ENCODE measurements at places on chromosomes 13 and 19. TPM values are rescaled to one million over a fixed set of nuclear protein-coding genes. Genes with fewer than 3 reads are reported as not detected.

ZNF606 gene
- total RNA-seq = 13.4 TPM

DNA sequence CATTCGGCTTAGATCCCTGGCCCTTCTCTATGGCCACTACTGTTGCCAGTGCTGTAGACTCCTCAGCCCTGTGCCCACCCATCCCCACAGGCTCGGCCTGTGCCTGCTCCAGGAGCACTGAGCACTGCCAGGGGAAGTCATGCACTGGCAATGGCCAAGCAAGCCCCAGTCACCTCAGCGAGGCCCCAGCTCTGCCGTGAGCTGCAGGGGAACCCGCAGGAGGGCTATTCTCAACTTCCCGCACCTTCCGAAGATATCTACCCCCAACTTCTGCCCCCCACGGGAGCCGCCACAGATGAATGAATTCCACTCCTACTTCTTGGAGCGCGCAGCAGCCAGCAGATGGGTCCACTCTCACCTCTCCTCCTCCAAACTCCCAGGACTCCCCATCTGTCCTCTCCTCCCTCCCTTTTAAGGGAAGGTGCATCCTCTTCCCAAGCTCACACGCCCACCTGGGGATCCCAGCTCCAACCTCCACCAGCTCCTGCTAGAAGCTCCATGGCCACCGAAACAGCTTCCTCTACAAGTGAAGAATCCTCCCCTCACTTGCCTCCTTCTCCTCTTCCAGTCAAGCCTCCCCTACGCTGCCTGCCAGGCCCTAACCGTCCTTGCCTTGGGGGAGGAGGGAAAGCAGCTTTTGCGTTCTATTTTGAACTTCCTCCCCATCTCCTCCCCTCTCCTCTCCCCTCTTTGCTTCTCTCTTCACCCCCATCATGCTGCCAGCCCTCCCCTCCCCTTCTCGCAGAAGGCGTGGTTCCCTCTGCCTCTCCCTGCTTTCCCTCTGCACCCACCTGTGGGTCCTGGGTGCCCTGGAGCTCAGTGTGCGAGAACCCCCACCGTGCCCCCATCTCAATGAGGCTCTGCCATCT lies 52.2 kb downstream of the PEPD start:
- H3K36me3 ChIP-seq = peaks cover 2% of the 10 kb centered on the region
- peak; percentile 20 for DNase-seq
- no peaks in the 10 kb centered on the region for H3K27me3 ChIP-seq
- no peak overlapping the region for H3K4me3 ChIP-seq
- no peak overlapping the region for H3K27ac ChIP-seq

ZNF729 gene
- total RNA-seq = not detected

DNA sequence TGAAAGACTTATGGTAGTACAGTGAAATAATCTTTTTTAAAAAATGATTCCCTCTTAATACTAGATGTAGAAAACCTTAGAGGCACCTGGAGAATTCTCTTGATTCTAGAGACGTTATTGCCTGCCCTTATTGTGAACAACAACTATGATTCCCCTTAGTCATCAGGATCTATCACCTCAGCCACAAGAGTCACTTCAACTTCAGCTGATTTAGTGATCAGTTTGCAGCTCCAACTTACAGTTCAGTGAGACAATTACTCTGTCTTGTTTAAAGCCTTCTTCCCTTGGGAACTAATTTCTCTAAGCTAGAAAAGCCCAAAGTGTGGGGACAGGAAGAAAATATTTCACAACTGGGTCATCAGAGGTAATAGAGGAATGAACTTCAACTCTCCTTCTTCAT lies 254.3 kb upstream of the SLITRK1 start:
- no peak for DNase-seq
- no peaks in the 10 kb centered on the region for H3K36me3 ChIP-seq
- no peak overlapping the region for H3K27ac ChIP-seq
- no peaks in the 10 kb centered on the region for H3K4me1 ChIP-seq
- no peak overlapping the region for H3K4me3 ChIP-seq

DNA sequence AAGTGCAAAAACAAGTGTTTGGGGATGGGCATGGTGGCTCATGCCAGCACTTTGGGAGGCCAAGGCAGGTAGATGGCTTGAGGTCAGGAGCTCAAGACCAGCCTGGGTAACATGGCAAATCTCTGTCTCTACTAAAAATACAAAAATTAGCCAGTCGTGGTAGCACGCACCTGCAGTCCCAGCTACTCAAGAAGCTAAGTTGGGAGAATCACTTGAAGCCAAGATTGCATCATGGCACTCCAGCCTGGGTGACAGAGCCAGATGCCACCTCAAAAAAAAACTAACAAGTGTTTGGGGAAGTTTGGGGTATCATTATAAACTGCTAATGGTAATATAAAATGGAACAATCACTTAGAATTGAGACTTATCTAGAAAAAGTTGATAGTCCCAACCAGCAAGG lies 24.6 kb downstream of the XPO4 start:
- no peaks in the 10 kb centered on the region for H3K27me3 ChIP-seq
- peaks cover 5% of the 10 kb centered on the region for H3K4me1 ChIP-seq
- H3K36me3 ChIP-seq = peaks cover 6% of the 10 kb centered on the region
- no peak for DNase-seq

HTR2A gene
- total RNA-seq = not detected

UNC13A gene
- 21.6 TPM for total RNA-seq

FGF9 gene
- total RNA-seq = 0.20 TPM

- H3K27ac ChIP-seq = no peak overlapping the region
- H3K4me1 ChIP-seq = no peaks in the 10 kb centered on the region
- H3K27me3 ChIP-seq = no peaks in the 10 kb centered on the region
- no peak overlapping the region for H3K4me3 ChIP-seq
- H3K36me3 ChIP-seq = no peaks in the 10 kb centered on the region
Measured at GRCh38 chr13:48656608-48657007, 2.9 kb downstream of the CYSLTR2 start.

GRCh38 chr13:33352041-33352440 lies 66.5 kb upstream of the STARD13 start:
- no peaks in the 10 kb centered on the region for H3K36me3 ChIP-seq
- no peak overlapping the region for H3K4me3 ChIP-seq
- H3K4me1 ChIP-seq = no peaks in the 10 kb centered on the region
- peaks cover 2% of the 10 kb centered on the region for H3K27me3 ChIP-seq

- no peak overlapping the region for H3K4me3 ChIP-seq
- DNase-seq = no peak
- H3K27me3 ChIP-seq = no peaks in the 10 kb centered on the region
- H3K4me1 ChIP-seq = no peaks in the 10 kb centered on the region
Measured at GRCh38 chr13:94249512-94249911, 230.0 kb downstream of the DCT start.

DNA sequence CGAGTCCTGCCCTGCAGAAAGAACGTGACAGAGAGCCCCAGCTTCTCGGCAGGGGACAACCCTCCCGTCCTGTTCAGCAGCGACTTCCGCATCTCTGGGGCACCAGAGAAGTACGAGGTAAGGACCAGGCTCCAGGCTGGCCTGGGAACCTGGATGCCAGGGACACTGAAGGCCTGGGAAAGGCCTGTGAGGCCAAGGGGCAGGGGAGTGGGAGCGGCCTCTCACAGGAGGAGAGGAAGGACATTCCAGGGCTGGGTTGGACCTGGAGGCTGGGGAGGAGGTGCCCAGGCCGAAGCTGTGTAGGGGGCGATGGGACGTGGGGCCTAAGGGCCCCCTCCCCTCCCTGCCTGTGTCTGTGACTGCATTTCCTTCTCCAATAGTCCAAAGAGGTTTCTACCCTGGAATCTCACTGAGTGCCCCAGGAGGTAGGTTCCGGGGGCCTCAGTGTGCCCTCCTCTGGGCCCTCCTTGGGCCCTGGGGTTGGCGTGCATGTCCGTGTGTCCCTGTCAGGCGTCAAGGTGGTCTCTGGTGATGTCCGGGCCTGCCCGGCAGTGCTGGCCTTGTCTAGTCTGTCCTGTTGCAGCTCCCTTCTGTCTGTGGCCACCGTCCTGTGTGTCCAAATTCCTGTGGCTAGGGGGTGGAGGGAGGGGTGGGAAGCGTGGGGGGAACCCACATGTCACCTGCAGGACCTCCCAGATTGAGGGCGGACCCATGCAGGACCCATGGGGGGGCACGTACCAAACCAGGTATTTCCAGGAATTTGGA lies 16.9 kb upstream of the CD22 start:
- DNase-seq = no peak
- no peaks in the 10 kb centered on the region for H3K4me1 ChIP-seq
- H3K4me3 ChIP-seq = no peak overlapping the region

DNA sequence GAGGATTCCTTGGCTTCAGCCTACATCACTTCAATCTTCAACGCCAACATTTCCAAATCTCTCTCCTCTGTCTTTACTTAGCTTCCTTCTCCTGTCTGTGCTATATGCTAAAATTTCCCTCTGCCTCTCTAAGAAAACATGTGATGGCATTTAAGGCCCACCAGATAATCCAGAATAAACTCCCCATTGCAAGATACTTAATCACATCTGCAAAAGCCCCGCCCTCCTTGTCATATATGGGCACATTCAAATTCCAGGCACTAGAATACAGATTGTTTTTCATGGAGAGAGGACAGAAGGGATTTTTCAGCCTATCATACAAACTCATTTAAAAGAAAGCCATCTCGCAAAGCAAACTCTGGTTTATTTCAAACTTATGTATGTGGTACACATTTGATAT lies 16.2 kb downstream of the ARGLU1 start:
- no peaks in the 10 kb centered on the region for H3K27me3 ChIP-seq
- no peaks in the 10 kb centered on the region for H3K4me1 ChIP-seq
- no peak overlapping the region for H3K27ac ChIP-seq
- DNase-seq = no peak
- no peak overlapping the region for H3K4me3 ChIP-seq

- H3K27ac ChIP-seq = no peak overlapping the region
- H3K27me3 ChIP-seq = no peaks in the 10 kb centered on the region
- no peak for DNase-seq
- peaks cover 4% of the 10 kb centered on the region for H3K36me3 ChIP-seq
- H3K4me3 ChIP-seq = no peak overlapping the region
Measured at GRCh38 chr13:90068658-90069057, 1278.8 kb upstream of the MIR17HG start.

PSG1 gene
- not detected for total RNA-seq

- H3K4me3 ChIP-seq = no peak overlapping the region
- no peak overlapping the region for H3K27ac ChIP-seq
- H3K27me3 ChIP-seq = no peaks in the 10 kb centered on the region
- H3K36me3 ChIP-seq = no peaks in the 10 kb centered on the region
- DNase-seq = no peak
Measured at GRCh38 chr13:39210961-39211534, 172.8 kb downstream of the NHLRC3 start.

KLF1 gene
- total RNA-seq = 0.37 TPM

DNA sequence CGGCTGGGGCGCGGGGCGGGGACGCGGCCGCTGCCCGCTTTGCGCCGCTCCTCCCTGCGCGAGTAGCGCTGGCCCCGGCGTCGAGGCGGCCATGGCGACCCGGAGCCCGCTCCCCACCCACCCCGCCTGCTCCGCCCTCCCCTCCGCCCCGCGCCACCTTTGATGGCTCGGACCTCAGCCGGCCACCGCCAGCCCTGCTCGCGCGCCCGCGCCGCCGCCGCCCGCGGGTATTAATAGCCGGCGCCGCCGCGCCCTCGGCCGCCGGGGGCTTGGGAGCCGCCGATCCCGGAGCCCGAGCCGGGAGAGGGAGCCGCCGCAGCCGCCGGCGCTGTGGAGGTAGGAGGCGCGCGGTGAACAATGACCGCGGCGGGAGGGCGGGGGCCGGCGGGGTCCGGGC lies 261 bp downstream of the FARP1 start:
- H3K4me3 ChIP-seq = no peak overlapping the region
- peaks cover 1% of the 10 kb centered on the region for H3K36me3 ChIP-seq
- H3K27ac ChIP-seq = no peak overlapping the region
- no peaks in the 10 kb centered on the region for H3K27me3 ChIP-seq
- peaks cover 7% of the 10 kb centered on the region for H3K4me1 ChIP-seq

GRCh38 chr19:5397804-5398692 lies 57.2 kb upstream of the ZNRF4 start:
- H3K36me3 ChIP-seq = no peaks in the 10 kb centered on the region
- H3K4me3 ChIP-seq = peak overlapping the region; percentile 64
- H3K4me1 ChIP-seq = no peaks in the 10 kb centered on the region
- peak; percentile 65 for DNase-seq
- H3K27me3 ChIP-seq = no peaks in the 10 kb centered on the region
- H3K27ac ChIP-seq = no peak overlapping the region

GRCh38 chr13:99403458-99403971 lies 96.3 kb upstream of the GPR183 start:
- no peaks in the 10 kb centered on the region for H3K4me1 ChIP-seq
- H3K27ac ChIP-seq = no peak overlapping the region
- H3K4me3 ChIP-seq = no peak overlapping the region
- DNase-seq = no peak

GRCh38 chr13:90156390-90156789 lies 1191.1 kb upstream of the MIR17HG start:
- no peak overlapping the region for H3K27ac ChIP-seq
- no peaks in the 10 kb centered on the region for H3K4me1 ChIP-seq

- peaks cover 13% of the 10 kb centered on the region for H3K36me3 ChIP-seq
- no peak overlapping the region for H3K4me3 ChIP-seq
Measured at GRCh38 chr19:56633021-56633420, 9.9 kb upstream of the SMIM17 start.

CEBPA gene
- total RNA-seq = 3.7 TPM

- no peak overlapping the region for H3K27ac ChIP-seq
- DNase-seq = no peak
- no peaks in the 10 kb centered on the region for H3K36me3 ChIP-seq
Measured at GRCh38 chr13:79810669-79811068, 329.7 kb downstream of the NDFIP2 start.

DNA sequence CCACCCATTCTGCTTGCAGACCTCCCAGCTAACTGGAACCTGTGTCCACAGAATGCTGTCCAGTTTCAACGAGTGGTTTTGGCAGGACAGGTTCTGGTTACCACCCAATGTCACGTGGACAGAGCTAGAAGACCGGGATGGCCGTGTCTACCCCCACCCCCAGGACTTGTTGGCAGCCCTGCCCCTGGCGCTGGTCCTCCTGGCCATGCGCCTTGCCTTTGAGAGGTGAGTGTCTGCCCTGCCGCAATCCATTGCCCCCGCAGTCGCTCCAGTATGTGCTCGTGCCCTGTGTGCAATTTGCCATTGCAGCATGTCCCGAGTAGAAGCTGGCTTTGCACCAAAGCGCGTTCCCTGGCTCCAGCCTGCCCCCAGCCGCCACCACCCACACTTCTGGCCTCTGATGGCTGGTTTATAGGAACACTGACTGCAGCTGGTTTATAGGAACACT lies 41.9 kb downstream of the CERS4 start:
- no peaks in the 10 kb centered on the region for H3K4me1 ChIP-seq
- no peak overlapping the region for H3K27ac ChIP-seq
- H3K36me3 ChIP-seq = peaks cover 21% of the 10 kb centered on the region
- H3K4me3 ChIP-seq = no peak overlapping the region

DNA sequence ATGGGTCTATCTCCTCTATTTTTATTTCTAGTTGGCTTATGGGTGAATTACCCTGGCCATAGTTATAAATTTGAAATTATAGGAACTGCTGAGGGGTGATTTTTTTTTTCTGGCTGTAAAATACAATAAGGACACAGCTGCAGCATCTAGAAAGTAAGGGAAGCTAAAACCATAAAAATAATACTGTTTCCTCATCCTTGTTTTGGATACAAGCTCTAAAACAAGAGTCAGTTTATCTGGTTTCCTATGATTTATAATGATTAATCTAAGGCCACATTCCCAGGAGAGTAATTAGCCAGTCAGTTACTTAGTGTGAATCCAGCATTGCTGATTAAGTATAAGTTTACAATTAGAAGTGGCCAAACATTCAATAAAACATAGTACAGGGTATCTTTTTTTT lies 219.1 kb upstream of the NBEA start:
- no peak for DNase-seq
- no peaks in the 10 kb centered on the region for H3K4me1 ChIP-seq
- H3K27me3 ChIP-seq = no peaks in the 10 kb centered on the region

GRCh38 chr19:55672418-55672817 lies 2.6 kb upstream of the EPN1 start:
- no peaks in the 10 kb centered on the region for H3K4me1 ChIP-seq
- DNase-seq = no peak
- no peak overlapping the region for H3K27ac ChIP-seq
- H3K4me3 ChIP-seq = peak overlapping the region; percentile 59

Data from H9 (cell line).